ENCODE measurements at places on chromosomes 7 and 10. TPM values are rescaled to one million over a fixed set of nuclear protein-coding genes. Genes with fewer than 3 reads are reported as not detected.
A peak's percentile ranks its signal among the peaks of the same experiment; 100 is the strongest.

DNA sequence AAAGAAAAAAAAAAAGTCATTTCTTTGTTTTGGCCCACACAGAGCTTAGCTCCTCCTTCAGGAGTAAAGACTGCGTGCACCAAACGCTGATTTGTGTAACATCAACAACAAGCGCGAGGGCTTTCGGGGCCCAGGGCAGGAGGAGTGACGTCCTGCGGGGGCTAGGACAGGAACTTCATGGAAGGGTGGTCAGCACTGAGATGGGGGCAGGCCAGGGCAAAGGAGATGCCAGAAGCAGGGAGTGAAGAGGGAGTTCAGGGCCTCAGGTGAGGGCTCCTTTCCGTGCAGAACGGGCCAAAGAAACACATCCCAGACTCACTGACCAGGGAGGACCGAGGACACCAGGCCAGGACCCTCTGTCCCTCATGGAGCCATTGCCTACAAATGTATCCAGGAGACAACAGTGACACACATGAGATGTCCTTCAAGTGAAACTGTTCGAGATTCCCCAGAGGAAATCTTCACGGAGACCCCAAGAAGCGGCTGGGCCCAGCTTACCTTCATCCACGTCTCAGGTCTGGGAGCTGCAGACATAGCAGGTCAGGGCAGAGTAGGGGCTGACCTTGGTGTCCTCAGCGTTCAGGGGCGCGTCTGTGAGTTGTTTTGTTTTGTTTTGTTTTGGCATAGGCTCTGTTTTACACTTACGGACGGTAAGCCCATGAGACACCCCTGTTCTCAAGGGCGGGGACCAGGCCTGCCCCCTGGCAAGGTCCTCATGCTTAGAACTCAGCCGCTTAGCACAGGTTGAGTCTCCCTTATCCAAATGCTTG is 30.4 kb upstream of the SHH start:
- peak; percentile 47 for DNase-seq

GRCh38 chr10:64396105-64396708 is 875.0 kb downstream of the REEP3 start:
- DNase-seq, result no peak

- no peak for DNase-seq
These were observed 20.4 kb upstream of the INPP5F start for GRCh38 chr10:119705434-119705831.

DNA sequence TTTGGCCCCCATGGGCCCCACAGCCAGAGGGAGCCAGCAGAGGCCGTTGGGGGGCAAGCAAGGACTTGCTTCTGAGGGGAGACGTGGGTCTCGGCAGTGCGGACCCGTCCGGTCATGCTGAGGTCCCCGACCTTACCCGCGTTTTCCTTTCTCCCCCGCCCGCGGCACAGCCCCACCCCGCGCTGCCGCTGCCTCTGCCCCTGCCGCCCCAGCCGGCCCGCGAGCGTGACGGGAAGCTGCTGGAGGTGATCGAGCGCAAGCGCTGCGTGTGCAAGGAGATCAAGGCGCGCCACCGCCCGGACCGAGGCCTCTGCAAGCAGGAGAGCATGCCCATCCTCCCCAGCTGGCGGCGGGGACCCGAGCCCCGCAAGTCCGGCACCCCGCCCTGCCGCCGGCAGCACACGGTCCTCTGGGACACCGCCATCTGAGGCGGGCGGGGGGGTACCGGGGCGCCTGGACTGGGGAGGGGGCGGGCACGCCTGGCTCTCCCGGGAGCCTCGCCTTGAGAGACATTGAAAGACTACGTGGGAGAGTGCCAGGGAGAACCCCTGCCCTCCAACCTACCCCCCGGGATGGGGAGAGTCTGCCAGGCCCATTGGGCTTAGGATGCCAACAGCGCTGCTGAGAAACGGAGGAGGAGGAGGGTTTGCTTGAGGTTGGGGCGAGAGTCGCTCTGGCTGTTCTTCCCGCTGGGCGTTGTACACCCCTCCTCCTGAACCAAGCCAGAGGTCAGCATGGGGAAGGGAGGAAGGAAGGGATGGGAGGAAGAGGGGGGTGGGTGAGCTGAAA is 9.9 kb downstream of the NYAP1 start:
- DNase-seq, result no peak

DNA sequence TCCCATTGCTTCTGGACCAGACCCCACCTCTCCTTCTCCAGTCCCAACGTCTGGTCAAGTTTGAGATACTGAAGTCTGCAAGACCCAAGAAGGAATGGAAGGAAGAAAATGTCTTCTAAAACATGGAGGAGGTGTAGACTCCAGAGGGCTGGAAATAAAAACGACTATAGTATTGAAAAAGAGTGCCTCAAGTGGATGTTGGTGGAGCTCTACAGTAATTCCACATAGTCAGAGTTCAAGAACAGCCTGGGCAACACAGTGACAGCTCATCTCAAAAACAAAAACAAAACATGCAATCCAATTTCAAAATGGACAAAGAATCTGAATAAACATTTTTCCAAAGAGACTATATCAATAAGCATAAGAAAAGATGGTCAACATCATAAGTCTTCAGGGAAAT is 2.3 kb upstream of the PCGF6 start:
- DNase-seq, result no peak

DNA sequence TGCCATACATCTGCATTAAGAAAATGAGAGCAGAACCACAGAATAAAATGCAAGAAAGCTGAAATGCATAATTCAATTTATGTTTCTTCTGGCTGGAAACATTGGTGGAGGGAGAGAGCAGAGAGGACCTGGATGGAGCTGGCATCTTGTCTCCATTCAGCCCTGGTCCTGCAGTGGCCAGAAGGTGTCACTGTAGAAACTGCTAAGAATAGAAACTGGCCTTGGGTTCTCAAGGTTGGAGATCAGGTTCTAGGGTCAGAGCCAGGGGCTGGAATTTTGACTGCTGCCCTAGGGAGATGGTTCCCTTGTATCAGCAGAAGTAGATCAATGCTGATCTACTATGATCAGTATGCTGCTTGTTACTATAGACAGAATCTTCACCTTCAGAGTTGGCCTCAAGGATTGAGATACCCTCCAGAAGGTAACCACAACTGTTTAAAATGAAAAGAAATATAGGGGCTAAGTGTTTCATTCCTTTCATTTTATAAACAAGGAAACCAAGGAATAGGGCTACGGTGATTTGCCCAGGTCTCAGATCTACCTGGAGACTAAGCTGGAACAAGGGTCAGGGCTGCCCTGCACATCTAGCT is 13.1 kb downstream of the TAS2R41 start:
- no peak for DNase-seq

DNA sequence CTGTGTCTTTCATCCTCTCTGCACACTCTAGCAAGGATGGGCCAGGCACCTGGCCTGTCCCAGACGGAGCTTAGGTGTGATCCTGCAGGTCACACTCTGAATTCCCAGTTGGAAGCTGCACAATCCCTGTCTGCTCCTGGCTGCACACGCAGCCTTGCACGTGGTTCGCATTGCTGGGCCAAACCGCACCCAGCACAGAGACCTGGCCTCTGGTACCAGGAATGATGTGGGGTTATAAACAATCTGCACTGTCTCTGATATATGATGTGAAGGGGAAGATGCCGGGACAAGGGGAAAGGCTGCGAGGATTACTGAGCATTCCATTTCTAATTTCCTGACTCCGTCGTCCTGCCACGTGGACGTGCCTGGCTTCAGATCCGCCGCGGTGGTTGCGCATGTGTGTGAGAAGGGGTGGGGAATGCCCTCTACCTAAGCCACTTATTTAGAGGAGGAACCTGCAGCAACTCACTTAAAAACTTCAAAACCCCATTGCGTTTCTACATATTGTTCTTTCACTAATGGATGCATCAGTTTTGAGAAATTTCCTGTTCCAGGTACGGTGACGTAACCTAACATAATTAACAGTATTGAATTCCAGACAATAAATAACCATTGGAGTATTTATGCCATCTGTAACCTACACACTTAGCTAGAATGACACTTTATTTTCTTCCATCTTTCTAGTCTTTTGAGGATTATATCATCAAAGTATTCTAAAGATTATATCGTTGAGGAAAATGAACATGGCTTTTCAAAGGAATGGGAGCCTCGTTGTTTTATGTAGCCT is 559.7 kb upstream of the MGMT start:
- DNase-seq, result no peak

DNA sequence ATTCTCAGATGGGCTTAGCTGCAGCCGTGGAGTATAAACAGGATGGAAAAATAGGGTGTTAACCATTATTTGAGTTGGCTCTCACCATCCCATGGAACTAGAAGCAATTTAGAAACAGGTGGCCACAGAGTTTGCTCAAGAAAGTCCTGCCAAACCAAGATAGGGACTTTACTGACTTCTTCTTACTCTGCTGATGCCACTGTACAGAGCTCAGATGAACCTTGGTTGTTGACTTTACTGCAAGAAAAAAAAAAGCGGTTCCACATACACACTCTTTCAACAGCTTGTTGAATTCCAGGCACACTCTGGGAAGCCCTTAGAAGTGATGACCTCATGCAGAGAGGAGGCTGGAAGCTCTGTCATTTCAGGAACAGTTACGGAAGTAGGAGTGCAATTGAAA is 753.4 kb downstream of the NRG3 start:
- no peak for DNase-seq

GRCh38 chr10:93378997-93379730 is 103.0 kb downstream of the MYOF start:
- no peak for DNase-seq

GRCh38 chr7:6636741-6637543 is at the start of gene ZNF316:
ZNF316 (plus strand) TSS chr7:6637318; CDS start chr7:6642410, 5,092 bp downstream.
- peak; percentile 82 for DNase-seq

DNA sequence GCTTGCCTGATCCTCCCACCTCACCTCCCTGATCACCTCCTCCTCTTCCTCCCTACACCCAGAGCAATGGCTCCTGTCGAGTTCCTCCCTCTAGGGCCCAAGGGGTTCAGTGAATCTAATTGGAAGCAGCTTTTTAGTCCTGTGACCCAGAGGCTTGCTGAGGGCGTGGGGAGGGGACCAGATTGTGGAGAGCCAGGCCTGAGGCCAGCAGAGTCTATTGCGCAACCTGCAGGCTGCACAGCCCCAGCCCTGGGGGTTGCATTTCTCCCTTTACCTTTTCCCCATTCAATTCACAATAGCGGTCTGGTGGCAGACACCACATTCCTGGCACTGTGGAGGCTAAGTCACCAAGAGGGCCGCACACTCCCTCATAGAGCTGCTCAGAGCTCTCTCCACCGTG is 32.5 kb downstream of the GHRHR start:
- peak; percentile 76 for DNase-seq

DNA sequence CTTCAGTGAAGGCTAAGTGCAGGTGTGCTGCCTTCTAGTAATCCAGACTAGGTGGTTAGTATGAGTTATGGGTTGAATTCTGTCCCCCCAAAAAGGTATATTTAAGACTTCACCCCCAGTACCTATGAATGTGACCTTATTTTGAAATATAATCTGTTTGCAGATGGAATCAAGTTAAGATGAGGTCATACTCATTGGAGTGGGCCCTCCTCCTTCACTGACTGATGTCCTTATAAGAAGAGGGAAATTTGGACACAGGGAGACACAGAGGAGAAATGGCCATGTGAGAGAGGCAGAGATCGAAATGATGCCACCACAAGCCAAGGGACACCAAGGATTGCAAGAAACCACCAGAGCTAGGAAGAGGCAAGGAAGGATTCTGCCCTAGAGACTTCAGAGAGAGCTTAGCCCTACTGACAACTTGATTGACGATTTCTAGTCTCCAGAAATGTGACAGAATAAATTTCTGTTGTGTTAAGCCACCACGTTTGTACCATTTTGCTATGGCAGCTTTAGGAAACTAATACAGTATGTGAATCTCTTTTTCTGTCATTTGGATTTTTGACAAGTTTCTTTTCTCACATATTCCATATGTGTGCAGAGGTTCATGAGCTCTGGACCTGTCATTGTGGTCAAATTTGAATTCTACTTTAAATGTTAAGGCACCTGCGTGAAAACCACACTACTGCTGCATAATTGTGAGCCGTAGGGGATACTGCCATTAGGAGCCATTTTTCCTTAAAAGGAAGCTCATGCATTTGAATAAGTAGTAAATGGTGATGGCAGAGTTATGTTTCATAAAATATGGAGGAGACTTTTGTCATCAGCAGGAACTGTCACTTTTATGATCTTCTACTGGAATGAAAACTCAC is 2.6 kb upstream of the RPA3 start:
- no peak for DNase-seq

GRCh38 chr10:17116193-17116592 is 13.4 kb downstream of the CUBN start:
- no peak for DNase-seq

GRCh38 chr10:104937567-104937966 is 296.5 kb downstream of the SORCS3 start:
- DNase-seq, result no peak

DNA sequence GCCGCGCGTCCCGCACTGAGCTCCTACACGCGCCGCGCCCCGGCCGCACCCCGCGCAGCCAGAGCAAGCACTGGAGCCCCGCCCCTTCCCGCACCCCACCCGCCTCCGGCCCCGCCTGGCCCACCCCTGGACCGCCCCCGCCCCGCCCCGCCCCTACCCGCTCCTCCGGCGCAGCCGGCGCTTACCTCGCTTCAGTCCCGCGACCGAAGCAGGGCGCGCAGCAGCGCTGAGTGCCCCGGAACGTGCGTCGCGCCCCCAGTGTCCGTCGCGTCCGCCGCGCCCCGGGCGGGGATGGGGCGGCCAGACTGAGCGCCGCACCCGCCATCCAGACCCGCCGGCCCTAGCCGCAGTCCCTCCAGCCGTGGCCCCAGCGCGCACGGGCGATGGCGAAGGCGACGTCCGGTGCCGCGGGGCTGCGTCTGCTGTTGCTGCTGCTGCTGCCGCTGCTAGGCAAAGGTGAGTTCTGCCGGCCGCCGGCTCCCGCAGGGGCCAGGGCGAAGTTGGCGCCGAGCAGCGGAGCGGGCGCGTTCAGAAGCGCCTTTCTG is at the start of gene RET:
TSS of gene RET (plus strand) at position 194 of the 545 bp plus-strand sequence. CDS start at position 384, 190 bp downstream.
- no peak for DNase-seq

DNA sequence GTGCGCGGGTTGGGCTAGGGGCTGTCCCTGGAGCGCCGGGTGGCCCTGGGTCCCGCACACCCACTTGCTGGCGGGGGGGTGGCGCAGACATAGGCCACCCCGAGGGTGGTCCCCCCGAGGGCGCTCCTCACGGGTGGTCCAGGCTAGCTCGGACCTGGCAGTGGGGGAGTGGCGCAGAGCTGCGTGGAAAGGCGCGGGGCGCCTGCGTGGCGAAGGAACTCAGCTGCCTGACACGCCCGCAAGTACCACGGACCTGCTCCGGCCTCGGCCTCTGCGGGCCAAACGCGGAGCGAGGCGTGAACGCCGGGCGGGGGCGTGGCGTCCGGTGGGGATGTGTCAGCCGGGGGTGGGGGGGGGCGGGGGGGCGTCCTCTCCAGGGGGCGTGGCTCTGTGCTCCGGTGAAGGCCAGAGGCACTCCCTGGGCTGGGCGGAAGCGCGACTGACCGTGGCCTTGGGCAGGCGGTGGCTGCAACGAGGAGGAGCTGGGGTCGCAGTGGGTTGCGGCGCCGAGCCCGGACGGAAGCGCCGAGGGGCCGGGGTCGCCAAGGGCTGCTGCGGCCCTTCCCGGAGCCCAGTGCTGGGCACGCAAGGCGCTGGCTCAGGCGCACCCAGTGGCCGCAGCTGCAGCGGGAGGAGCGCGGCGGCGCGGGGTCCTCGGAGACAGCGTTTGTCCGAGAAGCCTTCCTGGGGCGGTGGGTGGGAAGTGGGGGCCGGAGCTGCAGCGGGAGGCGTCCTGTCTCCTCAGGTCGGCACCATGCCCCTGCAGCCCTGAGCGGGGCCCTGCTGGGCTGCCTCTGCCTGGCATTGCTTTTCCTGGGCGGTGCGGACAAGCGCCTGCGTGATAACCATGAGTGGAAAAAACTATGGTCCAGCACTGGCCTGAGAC is 58.9 kb upstream of the NUPR2 start:
- DNase-seq, result peak; percentile 68

The CLDN4 gene
- total RNA-seq, result not detected

The COL17A1 gene
- not detected for total RNA-seq

The PLXNA4 gene
- total RNA-seq, result 3.9 TPM

The FGL2 gene
- total RNA-seq, result 79.6 TPM

The TWIST1 gene
- 4.4 TPM for total RNA-seq

The KMT2C gene
- 75.6 TPM for total RNA-seq

The CTBP2 gene
- 52.5 TPM for total RNA-seq

The ATP6V0A4 gene
- total RNA-seq, result not detected
